Stimulated activated CD8-positive, alpha-beta memory T cell treated with anti-CD3 and anti-CD28 coated beads, Interleukin-15, amount 100 ng/mL, for 24 hours (primary cell): ENCODE measurements at places on chromosomes 2 and 18.

- no peak for DNase-seq
Observed at GRCh38 chr2:24402242-24403097, 42.1 kb upstream of the ITSN2 start.

DNA sequence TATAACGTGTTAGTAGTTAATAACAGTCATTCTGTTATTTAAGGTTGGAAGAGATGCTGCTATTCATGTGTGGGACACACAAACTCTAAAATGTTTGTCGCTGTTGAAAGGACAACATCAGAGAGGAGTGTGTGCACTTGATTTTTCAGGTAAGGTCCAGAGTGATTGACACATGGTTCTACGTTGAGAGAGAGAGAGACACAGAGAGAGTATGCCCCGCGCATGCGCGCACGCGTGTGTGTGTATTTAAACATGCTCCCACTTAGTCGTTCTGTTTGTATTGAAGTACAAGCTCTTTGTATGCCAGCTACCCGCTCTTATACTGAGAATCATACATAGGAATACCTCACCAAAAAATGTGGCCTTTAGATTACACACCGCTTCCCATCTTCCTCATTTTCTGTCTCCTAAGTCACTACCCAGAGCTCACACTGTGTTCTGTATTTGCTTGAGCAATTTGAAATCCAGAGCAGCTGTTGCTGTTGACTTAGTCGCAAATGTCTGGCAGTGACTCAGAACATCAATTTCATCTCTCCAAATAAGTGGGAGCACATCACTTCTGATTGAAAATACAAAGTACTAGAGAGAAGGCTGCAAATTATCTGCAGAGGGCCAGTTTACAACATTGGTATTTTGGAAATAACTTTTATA, 148.1 kb downstream of the EML6 start:
- DNase-seq = no peak

DNA sequence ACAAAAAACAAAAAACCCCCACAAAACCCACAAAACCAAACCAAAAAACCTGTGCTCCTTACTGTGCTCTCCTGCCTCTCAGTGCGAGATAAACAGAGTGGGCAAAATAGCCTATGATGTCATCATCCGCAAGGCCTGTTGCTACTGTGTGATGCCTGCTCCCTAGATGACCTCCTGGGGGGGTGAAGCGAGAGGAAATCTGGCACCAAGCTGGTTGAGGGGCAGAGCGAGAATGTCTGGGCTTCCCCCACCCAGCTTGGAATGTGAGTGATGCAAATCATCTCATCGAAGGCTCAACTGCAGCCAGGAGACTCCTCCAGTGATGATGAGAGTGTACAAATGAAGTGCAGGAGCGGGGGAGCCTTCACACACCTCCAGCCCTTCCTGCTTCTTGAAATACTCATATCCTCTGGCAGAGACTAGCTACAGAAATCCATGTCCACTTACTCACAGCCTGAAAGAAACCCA, 57.7 kb upstream of the MAP4K3 start:
- no peak for DNase-seq

DNA sequence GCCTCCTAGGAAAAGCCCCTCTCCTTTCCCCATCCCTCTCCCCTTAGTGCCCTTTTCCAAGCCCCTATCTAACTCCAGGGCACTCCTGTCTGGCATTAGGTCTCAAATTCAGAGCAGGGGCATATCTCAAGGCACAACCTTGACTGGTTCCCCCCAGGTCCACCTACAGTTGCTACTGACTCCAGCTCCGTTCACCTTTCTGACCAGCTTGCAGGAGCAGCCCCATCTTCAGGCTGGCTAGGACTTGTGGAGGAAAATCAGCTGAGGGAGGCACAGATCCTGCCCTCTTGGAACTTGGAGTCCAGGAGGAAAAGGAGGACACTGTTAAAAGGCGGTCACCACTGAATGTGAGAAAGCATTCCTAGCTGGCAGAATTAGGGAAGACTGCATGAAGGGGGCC, 152.4 kb downstream of the ZFP36L2 start:
- DNase-seq = no peak

DNA sequence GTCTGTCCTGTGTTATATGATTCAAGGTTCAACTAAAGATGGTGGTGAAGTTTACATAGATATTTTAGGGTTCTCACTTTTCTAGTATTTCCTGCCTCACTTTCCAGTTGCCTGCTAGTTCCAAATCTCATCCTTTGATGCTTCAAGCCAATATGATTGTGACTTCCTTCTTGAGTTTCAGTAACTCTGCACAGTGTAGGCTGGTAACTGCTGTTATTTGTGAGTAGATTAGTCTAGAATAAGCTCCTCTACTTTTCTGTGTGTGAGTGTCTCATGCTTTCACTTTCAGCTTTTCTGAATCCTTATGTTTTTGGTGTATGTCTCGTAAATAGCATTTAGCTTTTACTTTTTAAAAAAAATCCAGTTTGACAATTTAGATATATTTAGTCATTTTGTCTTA, 42.6 kb downstream of the GALNT1 start:
- no peak for DNase-seq

DNA sequence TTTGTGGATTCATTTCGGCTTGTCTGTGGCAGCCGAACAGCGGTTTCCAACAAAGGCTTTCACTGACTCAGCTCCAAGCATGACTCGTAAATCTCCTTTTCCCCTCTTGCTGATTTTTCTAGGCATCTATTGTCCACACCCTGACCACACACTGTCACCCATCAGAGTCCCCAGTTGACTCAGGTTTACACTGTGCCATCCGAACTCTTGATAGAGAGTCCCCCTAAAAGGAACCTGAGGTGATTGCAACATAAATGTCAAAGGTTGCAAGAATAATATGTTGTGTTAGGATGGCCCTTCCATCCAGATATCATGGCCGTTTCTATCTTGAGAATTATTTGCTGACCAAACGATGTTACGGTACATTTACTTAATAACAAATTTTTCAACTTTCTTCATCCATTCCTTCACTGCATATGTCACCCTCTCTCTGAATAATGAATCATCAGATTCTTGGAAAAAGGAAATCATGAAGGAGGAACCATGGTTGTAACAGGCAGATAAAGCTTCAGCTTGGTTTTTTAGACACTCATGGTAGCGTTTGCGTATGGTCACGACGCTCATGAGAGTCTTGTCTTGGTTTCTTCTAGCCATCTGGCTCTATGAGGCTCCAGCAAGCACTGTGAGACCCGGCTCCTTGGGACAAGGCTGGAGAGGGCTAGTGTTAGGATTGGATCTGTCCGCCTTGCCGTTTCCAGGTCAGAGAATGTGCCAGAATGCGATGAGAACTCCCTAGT, 72.1 kb downstream of the NPAS2 start:
- DNase-seq = no peak

GRCh38 chr18:48640566-48641270, 101.9 kb downstream of the CTIF start:
- DNase-seq = no peak

GRCh38 chr2:150192701-150193100, 294.8 kb downstream of the RND3 start:
- no peak for DNase-seq

GRCh38 chr2:40436093-40436475, 15.8 kb downstream of the SLC8A1 start:
- DNase-seq = no peak

- no peak for DNase-seq
Observed at GRCh38 chr2:62391696-62392095, 114.3 kb downstream of the TMEM17 start.

DNA sequence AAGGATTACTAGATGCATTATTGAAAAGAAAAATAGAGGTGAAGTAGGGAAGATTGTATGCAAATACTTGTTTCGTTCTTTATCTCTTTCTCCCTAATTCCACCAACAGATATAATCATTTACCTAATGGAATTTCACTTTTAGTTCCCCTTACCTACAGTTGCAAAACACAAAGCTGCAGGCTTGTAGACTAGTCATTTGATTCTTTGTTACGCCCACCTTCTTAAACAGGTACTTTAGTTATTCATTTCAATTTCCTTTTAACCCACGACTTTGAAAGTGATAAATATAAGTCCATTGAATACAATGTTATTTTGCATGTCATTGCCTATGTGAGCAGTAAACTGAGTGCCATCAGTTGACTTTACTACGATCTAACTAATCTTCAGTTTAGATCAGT, 3.9 kb upstream of the HRH4 start:
- DNase-seq = no peak

GRCh38 chr18:44065206-44065605, 615.5 kb upstream of the SETBP1 start:
- DNase-seq = no peak

GRCh38 chr2:64363848-64364247, 90.1 kb upstream of the LGALSL start:
- DNase-seq = no peak

DNA sequence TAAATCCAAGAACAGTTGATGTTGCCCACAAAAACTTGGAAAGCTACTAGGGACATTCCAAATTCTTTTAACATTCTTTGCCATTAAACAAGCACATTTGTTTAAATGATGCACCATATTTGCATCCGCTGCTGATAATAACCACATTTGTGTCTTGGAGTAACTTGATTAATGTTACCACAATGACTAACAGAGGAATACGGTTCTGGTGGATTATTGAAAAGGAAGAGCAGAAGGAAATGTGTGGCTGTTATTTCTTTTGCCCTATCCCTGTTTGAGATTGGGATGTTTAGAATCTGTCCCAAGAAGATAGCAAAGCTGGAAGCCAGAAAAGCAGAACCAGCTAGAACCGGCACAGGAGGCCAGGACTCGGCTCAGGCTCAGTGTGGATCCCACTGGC, 39.2 kb upstream of the RASGRP3 start:
- DNase-seq = no peak

DNA sequence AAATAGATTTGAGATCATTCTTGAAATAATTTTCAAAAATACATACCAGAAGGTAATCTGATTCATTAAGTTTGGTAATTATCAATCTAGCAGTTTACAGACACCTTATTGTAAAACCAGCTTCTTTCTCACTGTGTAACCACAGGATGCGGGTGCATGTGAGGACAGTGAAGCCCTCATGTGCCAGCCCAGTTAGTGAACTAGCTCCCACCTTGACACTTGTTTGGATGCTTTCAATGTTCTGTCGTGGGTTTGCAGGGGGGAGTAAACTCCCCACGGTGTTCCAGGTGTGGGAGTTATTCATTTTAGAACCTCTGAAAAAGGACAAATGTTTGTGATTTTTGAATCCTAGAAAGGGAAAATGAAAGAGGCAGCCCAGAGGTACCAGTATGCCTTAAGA, 59.0 kb downstream of the WDSUB1 start:
- DNase-seq = no peak
